ENCODE measurements at places on chromosomes 12 and 14.

DNA sequence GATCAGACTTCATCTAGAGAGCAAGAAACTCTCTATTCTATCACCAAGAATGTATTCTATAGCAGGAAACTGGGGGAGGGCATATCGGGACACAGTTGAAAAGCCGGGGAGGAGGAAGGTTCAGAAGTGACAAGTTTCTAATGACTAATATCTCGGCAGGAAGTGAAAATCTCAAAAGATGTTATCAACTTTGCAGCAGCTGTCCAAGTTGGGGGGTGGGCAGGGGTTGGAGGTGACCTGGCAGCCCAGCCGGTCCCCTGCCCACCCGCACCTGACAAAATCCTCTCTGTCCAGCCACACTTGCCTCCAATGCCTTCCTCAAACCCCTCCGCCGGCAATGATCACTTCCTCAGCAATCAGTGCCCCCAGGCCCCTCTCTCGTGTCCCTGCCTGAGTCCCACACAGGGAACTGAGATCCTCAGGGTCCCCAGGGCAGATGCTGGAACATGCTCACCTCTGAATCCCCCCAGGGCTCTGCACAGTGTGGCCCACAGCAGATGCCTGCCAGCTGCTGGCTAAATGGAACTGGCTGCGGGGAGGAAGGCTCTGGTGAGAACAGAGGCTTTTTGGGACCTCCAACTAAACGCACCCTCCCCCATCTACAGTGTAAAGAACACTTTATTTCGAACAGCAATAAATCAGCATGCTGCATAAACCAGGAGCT, 43.9 kb downstream of the CCDC88C start:
- DNase-seq: no peak

DNA sequence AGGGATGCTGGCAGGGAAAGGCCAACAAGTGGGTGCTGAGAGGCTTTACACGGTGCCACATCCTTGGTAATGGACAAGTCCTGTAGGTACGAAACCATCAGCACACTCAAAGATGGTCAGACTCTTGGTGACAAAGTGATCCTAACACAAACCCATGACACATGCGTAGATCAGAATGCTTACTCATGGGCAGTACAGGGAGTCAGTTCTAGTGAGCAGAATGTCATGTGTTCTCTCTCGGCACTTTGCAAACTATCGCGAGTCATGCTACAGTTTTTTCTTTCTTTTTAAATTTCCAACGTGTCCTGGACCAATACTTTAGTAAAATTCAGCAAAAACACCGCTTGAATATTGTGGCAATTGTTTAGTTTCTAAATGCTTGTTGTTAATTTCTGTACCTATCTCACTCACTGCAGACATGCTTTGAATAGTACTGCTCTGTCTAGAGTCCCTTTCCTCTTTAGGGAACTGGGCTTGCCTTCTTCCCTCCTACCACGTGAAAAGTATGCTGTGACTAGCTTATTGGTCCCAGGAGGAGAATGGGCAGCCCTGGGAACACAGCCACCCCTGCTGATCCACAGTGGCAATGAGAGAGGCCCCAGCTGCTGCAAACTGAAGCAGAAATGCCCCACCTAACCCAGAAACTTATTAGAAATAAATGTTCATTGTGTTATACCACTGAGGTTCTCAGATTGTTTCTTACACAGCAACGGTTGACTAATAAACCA, 62.4 kb downstream of the UBR7 start:
- DNase-seq: no peak

GRCh38 chr14:33958605-33959226, 7.8 kb upstream of the EGLN3 start:
- DNase-seq: no peak

GRCh38 chr12:20557096-20557495, 138.0 kb upstream of the SLCO1C1 start:
- no peak for DNase-seq

- DNase-seq: no peak
Observed at GRCh38 chr14:57533214-57533613, 39.6 kb upstream of the CCDC198 start.

DNA sequence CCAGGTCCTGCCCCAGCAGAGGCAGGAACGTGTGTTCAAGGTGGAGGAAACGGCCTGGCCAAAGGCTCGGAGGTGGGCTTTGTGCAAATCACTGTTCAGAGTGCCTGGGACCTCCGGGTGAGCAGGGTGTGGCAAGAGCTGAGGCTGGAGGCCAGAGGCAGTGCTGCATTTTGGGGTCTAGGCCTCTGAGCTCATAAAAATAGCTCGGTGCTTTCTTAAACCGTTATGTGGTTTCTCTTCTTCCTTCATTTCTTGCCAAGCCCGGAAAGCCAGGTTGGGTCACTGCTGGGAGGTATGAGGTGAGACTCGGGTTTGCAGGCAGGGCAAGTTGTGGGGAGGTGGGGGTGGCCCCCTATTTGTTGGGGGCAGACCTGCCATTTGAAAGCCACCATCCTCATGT, 178.8 kb upstream of the MYL2 start:
- DNase-seq: no peak

GRCh38 chr14:102182190-102182589, 42.5 kb downstream of the WDR20 start:
- no peak for DNase-seq

DNA sequence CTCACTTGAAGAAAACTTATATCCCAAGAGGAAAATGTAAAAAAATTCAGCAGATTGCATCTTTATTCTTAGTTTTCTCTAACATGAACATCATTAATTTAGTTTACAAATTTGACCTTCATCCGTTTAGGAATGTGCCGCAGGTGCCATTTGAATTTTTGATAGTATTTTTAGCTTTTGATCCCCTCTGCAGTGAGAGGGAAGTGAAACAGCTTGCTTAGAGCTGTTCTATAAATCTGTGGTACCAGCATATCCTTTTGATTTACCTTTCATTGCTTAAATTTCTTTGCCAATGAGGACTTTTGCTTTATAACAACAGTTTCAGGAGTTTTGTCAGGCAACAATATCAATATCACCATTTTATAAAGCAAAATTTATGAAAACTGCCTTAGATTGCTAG, 32.7 kb downstream of the DUSP6 start:
- DNase-seq: no peak

- DNase-seq: no peak
Observed at GRCh38 chr14:62133776-62134550, 371.7 kb downstream of the SNAPC1 start.

GRCh38 chr12:49130151-49131050, 794 bp downstream of the TUBA1B start:
- peak; percentile 81 for DNase-seq

DNA sequence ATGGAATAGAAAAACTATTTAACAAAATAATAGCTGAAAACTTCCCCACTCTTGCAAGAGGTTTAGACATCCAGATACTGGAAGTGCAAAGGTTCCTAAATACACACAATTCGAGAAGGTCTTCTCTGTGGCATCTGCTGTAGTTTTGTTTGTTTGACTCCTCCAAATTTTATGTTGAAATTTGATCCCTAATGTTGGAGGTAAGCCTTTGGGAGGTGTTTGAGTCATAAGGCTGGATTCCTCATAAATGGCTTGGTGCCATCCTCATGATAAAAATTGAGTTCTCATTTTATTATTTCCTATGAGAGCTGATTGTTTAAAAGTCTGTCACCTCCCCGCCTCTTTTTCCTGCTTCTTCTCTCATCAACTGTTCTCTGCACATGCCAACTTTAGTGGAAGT, 182.7 kb downstream of the MYRFL start:
- DNase-seq: no peak

DNA sequence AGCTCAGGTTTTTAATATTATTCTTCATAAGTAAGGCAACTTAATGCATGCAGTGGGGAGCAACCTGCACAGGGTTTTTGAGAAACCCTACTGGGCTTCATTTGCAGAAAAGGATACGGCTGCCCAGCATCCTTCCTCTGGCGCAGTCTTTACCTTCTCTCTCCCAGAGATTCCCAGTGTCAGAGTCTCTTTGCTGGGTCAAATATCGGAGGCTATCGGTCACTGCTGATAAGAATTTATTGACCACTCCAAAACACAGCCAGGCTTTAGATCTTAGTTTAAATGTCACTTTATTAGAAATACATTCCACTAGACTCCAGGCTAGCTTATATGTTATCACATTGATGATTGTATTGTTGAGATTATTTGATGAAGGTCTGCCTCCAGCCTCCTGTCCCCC, 147.2 kb upstream of the CPSF6 start:
- DNase-seq: no peak

DNA sequence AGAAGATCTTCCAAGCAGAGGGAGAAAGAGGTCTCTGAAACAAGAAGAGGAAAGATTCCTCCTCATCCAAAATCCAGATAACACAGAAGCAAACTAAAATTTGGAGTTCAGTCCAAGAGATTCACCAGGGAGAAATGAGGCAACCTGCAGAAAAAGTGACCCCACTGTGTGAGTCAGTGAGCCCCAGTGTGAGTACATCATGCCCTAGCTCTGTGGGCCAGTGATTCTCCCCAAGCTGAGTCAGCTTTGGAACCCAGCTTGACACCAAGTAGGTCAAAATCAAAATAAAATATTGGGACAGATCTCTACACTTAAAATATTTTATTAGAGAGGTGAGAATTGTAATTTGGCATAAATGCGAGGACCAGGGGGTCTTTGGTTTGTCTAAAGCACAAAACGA, 17.2 kb downstream of the CLEC2B start:
- no peak for DNase-seq

GRCh38 chr12:2999265-2999841, 40.2 kb downstream of the TEAD4 start:
- DNase-seq: no peak

GRCh38 chr12:109612975-109613502, 39.4 kb downstream of the MVK start:
- no peak for DNase-seq

DNA sequence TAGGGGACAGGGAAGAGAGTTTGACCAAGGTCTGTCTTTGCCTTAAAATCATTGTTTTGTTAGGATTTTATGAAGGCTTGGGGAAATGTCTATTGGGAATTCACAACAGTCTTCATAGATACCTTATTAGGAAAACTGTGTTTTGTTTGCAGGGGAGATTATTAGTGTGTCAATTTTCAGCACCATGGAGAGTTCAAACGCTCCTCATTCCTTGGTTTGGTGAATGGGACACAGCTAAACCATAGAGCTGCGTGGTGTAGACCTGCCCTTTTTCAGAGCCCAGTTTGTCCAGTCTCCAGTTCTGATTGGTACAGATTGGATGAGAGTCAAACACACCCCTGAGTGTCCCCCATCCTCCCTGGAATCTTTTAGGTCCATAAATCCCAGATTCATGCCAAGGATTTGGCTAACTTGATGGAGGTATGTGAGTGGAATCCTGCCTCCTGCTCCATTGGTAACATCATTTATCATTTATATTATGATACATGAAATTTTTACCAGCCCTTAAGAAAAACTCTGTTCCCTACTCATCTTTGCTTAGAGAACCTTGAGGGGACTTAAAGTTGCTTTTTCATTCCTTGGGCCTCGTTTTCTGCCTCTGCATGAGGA, 12.0 kb downstream of the NGDN start:
- DNase-seq: no peak

DNA sequence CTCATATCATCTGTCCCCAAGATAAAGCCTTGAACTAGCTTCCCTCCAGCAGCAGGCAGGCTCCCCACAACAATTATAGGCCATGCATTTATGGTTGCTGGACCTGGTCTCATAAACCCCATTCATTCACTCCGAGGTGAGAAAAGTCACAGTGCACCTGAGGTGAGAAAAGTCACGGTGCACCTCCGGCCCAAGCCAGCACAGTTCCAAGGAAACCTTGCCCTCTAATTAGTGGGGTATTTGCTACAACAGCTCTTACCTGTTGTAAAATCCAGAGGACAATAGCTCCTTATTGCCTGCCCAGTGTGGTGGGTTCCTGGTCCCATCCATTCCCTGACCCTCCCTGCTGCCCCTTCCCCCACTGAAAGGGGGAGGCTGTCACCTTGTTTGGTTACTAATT, 65.6 kb downstream of the FBXL14 start:
- no peak for DNase-seq

GRCh38 chr12:103632554-103633216, 45.6 kb downstream of the STAB2 start:
- peak; percentile 11 for DNase-seq

GRCh38 chr14:74863274-74863673, 12.7 kb downstream of the PROX2 start:
- no peak for DNase-seq

- DNase-seq: no peak
Observed at GRCh38 chr14:38282936-38283335, 27.0 kb upstream of the CLEC14A start.

DNA sequence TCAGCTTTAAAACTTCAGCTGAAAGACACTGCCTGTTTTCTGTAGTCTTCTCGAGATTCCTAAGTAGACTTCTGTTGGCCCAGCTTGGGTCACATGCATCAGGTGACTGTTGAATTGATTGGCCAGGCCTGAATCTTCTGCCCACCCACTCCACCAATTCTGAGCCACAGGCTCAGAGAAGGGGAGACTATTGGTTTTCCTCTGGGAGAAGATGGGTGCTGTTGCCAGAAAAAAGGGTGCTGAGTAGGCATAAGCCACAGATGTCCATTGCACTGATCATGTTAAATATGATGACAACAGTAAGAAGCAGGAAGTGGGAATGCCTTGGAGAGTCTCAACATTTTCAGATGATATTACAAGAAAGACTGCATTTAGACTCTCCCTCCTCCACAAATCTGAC, 6.8 kb upstream of the SPTLC2 start:
- no peak for DNase-seq

- DNase-seq: no peak
Observed at GRCh38 chr12:10612984-10613348, 443 bp downstream of the MAGOHB start.

DNA sequence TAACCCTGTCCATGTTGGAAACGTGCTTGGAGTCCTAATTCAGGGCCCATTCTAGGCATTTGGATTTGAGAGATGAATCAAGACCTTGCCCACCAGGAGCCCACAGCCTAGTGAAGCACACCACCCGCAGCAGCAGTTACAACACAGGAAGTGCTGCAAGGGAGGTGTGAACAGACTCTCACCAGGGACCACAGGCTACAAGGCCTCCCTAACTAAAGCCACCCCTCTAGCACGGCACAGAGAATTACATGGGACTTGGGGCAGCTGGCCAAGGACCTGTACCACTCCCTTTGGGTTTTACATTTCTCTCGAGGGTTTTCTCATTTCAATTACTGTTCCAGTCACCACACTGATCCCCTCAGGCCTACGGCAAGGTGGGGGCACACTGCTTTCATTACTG, 49.5 kb upstream of the FOXN3 start:
- DNase-seq: peak; percentile 26

GRCh38 chr12:27177706-27178105, 66.4 kb upstream of the STK38L start:
- DNase-seq: no peak

GRCh38 chr12:103462675-103463074, 33.1 kb downstream of the C12orf42 start:
- DNase-seq: no peak

GRCh38 chr12:76124456-76124855, 40.0 kb upstream of the NAP1L1 start:
- no peak for DNase-seq

DNA sequence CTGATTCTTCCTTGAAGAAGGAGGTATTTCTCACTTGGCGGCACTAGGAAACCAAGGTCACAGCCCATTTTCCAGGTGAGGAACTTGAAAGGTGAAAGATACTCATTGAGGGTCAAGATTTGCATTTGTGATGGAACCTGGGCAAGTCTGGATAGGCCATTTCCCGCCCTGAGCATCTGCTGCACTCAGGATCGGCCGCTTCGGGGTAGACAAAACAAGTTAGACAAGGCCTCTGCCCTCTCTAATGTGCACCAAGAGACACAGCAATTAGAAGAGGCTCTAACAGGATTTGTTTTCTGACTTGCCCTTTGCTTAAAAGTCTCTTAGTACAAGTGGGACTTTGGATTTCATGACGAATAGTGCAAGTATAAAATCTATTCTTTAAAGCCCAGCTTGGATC, 167.2 kb downstream of the KTN1 start:
- no peak for DNase-seq

- no peak for DNase-seq
Observed at GRCh38 chr14:44914849-44915248, 46.9 kb downstream of the KLHL28 start.

All from stimulated activated CD8-positive, alpha-beta memory T cell treated with anti-CD3 and anti-CD28 coated beads, Interleukin-7, amount 100 ng/mL, for 24 hours (primary cell).